ENCODE measurements at places on chromosomes 3 and 15.

DNA sequence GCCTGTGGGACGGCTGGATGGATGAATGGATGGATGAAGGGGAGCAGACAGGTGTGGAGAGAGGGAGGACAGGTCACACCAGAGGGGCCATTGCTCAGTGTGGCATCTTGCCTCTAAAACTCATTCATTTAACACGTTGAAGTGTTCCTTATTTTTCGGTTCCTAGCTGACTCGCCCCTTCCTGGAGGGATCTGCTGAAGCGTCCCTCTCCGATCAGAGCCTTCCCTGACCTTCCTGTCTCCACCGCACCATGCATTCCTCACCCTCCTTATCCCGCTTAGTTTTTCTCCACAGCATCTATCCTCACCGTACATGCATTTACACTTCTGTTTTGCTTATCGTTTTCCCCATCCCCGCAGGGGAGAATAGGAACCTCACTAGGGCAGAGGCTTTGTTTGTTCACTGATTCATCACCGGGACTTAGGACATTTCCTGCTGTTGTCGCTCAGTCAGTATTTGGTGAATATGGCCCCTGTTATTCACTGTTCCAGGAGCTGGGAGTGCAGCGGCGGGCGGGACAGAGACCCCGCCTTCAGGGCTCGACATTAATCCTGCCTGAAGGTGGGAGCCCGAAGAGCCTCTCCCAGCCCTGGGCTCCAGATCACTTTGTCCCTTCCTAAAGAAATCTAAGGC is 32.0 kb downstream of the FOXL2 start:
- DNase-seq, result no peak

GRCh38 chr3:123632161-123632655 is 47.4 kb upstream of the HACD2 start:
- DNase-seq, result peak; percentile 68

GRCh38 chr15:67992834-67993233 is 61.3 kb upstream of the PIAS1 start:
- no peak for DNase-seq

GRCh38 chr3:107218864-107219269 is 158.4 kb upstream of the CCDC54 start:
- DNase-seq, result no peak

- DNase-seq, result no peak
These were observed 468.9 kb downstream of the MCTP2 start for GRCh38 chr15:94700211-94700610.

GRCh38 chr3:105950881-105951600 is 82.2 kb upstream of the CBLB start:
- no peak for DNase-seq

- no peak for DNase-seq
These were observed 1.9 kb downstream of the TIMMDC1 start for GRCh38 chr3:119500265-119500664.

DNA sequence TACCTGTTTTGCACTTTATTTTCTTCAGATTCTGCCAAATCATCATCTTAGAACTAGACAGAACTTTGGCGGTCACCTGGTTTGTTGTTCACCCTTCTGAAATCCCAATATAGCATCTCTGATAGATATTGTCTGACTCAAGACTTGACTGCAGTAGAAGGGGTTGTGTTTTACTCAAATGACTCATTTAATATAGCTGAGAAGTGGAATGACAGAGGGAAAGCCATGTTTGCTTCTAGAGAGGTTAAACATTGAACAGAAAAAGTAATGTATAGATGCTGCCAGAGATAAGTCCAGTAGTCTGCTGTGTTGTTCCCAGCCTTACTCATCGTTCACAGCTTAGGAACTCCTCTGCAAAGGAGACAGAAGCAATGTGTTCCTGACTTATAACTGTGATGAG is 402.0 kb downstream of the AGBL1 start:
- no peak for DNase-seq

DNA sequence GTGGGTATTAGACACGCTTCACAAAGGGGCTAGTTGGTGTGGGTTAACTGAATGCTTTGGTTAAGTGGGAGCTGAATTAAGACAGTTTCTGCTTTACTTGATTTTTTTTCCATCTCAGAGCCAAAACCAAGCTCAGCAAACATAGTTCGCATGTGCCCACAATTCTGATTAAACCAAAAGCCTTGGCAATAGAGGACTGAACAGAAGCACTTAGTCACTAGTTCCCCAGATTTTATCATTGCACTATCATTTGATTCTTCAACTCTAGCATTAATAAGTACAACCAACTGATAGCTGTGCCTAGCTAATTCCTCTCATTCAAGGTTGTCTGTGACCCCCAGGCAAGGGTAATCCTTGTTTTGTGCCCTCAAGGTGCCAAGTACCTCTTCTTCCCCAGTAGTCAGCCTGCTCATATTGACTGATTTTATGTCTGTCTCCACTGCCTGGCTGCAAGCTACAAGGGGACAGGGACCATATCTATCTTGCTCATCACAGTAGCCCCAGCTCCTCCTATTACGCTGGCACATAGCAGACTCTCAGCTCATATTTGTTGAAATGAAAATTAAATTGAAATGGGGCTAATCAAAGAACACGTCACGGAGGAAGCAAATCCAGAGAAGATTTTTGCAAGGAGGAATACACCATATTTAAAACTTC is 9.9 kb upstream of the ARHGEF3 start:
- DNase-seq, result no peak

GRCh38 chr3:130515755-130516154 is 1.2 kb upstream of the COL6A6 start:
- no peak for DNase-seq

- no peak for DNase-seq
These were observed 243.0 kb downstream of the KBTBD8 start for GRCh38 chr3:67241084-67241483.

- peak; percentile 38 for DNase-seq
These were observed 284.1 kb upstream of the NR2E3 start for GRCh38 chr15:71526060-71526820.

DNA sequence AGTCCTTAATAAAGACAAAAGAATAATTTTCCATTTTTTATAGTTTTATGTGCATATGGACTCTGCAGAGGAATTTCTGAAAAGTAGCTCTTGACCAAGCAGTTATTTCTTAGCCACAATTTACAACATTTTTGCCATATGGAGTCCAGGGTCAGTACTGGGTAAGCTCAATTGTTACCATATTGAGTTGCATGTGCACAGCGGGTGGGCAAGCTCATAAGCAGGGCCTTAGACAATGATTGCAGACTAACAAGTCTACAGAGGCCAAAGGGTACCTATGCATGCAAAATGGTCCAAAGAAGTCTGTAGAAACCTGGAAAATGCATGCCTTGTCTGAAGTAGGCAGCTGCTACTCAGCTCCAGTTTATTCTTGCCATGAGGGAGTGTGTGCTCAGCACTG is 19.0 kb upstream of the ARHGEF26 start:
- no peak for DNase-seq

DNA sequence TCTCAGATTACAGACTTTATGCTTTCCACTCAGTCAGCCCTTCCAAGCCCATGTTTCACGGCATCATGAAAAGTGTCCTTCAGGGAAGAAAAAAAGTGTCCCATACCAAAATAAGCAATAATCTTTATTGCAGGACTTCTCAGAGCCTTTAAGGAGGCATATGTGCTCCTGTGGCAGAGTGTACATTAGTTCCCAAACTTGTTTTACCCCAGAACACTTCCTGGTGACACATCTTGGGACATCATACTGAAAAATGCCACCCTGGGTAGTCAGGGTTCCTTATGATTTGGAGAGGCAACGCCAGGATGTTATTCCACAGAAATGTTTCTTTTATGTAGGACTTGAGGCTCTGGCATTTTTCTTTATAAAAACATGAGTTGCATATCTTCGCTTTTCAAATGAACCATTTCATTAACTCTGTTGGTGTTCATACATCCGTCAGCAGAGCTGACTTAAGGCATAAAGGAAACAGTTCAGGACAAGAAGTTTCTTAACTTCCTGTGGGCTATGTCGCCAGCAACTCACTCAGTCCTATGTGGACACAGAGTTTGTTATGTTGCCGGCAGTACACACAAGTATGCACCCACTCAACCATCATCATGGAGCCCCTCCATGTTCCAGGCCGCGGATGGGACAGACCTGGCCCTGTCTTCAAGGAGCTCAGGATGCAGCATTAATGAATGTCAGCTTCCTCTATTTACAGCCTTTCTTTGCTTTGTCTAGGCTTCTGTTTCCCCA is 63.8 kb downstream of the CASR start:
- DNase-seq, result no peak

DNA sequence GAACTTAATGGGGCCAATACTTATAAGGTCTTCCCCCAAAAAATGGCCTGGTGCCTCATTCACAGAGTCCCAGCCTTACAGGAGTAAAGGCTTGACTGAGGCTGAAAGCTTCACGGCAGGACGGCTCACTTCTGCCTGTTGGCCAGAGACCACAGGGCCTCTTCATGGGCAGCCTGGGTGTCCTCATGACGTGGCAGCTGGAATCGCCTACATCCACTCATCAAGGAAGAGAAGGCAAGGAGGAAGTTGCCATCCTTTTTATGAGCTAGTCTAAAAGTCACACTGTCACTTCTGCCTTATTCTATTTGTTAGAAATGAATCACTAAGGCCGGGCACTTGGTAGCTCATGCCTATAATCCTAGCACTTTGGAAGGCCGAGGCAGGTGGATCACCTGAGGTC is 89.3 kb upstream of the DGKG start:
- DNase-seq, result no peak

GRCh38 chr15:98803228-98804056 is 155.1 kb downstream of the IGF1R start:
- no peak for DNase-seq

DNA sequence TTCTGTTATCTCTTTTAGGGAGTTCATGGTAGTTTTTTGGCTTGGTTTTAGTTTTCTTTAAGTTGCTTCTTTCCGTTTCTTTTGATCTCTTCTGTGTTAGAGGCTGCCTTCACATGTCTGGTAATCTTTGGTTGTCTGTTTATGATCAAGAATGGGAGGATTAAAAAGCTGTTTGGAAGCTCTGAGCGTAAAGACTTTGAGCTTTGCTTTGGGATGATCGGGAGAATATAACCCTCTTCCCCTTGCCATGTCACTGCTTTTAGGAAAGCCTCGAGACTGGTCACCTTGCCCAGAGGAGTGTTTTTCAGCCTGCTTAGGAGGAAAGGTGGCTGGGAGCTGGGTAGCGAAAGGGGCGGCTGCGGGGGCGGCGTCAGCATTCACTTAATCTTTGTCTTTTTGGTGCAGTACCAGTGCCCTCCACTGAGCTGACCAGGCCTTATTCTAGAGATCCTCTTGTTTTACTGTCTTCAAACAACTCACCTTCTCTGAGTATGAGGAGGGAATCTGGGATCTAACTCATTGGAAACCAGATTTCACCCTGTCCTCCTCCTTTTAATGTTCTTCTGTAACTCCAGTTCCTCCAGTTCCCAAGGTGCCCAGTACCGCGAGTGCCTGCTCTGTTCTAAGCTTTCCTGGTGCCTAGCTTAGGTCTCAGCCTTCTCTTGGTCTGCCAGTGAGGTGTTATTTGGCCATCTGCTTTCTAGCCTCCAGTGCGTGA is 15.5 kb downstream of the TATDN2 start:
- no peak for DNase-seq

DNA sequence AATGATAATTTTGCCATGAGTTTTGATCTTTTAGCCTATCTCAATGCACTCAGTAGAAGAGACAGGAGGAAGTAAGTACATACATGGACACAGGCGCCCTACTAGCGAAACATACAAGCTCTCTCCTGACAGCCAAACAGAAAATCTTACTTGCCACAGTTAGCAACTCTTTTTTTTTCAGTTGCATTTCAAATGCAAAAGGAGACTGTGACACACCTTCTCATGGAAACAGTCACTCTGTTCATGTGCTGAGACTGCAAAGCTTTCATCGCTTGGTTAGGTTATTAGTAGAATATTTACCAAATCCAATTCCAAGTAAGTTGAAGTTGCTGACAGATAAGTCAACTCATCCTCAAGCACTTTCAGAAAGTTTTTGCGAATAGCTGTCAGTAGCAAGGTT is 223.3 kb downstream of the FOXP1 start:
- no peak for DNase-seq

GRCh38 chr3:62159709-62160092 is 213.6 kb downstream of the FEZF2 start:
- no peak for DNase-seq

GRCh38 chr15:59330649-59331048 is 42.0 kb downstream of the MYO1E start:
- DNase-seq, result no peak

DNA sequence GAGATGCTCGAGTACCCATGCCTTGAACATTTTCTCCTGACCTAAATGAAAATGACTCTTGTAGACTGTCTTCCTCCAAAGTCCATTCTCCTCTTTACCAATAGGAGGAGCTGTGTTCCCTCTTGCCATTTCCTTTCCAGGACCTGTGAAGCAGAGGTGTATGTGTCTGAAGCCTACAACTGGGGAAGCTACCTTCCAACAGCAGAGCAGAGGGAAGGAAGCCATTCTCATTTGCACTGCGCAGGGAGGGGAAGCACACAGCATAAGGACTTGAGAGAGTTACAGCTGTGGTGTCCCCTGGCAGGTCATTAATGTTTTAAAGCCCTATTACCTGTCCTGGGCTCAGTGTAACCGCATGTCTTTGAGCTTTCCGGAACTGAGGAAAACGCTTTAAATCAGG is 38.7 kb downstream of the HSPBAP1 start:
- no peak for DNase-seq

DNA sequence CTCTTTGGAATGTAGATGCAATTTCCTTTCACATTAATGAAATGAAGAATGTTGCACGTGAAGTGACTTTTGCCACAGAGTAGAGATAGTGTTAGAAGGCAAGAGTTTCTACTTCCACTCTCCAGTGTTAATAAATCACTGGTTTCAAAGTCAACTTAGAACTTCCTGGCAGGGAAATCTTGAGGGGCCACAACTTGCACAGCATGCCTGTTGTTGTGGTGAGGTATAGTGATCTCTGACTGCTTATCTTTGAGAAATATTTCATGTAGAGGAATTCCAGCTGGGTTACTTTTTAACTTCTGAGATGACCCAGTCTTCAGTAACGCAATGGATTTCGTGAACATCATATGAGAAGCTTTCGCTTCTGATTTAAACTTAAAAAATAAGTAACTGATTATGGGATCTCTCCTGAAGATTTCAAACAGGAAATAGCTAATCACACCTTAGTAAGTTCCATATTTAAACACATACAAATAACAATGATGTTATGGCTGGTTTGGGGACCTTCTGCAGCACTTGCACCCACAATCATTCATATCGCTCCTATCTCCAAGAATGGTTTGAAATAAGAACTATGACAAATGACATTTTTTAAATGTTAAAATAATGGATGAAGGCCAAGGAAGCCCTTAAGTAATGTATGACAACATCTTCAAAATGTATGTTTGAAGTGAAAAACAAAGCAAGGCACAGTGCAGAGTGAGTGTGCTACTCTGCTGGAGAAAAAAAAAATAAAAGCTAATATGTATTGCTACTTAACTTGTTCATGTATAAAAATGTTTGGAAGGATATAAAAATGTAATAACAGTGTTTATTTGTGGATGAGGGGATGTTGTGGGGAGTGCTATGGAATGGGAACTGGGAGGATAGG is 726.5 kb upstream of the NECTIN3 start:
- DNase-seq, result no peak

GRCh38 chr3:54294214-54294613 is 171.9 kb downstream of the CACNA2D3 start:
- no peak for DNase-seq

GRCh38 chr15:81091889-81092558 is 42.0 kb upstream of the CFAP161 start:
- DNase-seq, result peak; percentile 86

- no peak for DNase-seq
These were observed 90.6 kb downstream of the RSL24D1 start for GRCh38 chr15:55106155-55106554.
